ENCODE measurements at places on chromosomes 5 and 9.

DNA sequence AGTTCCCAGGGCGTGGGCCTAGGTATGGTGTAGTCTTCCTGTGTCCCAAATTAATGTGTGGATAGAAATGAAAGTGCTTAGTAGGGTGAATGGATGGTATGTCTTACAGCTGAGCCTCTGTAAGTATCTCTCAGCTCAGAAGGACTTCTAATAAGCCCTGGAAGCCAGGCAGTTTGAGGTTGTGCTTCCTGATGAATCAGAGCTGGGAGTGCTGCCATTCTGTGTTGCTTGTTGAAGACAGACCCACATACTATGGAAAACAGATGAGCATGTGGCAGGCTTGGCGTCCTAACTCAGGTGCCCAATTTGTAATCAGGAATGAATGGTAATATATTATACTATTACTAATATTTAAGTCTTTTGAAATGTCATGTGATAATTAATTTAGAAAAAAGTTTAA, 69.8 kb downstream of the CMYA5 start:
- no peak for DNase-seq

DNA sequence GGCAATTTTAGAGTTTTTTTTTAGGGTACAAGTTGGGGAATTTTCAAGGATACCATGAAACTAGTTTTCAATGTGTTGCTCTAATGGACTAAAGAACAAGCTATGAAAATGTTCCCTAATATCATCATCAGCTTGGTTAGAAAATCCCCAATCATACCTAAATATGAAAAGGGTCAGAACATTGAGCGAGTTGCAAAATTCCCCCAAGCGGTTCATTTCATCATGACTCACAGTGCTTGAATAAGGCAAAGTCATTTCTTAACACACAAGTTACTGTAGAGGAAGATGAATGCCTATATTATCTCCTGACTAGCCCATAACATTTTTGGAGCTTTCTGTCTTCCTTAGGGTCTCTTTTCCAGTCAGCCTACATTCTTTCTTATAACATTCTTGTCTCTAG, 62.7 kb downstream of the ST8SIA4 start:
- no peak for DNase-seq

- DNase-seq = no peak
Observed at GRCh38 chr5:160185626-160186360, 43.5 kb upstream of the FABP6 start.

DNA sequence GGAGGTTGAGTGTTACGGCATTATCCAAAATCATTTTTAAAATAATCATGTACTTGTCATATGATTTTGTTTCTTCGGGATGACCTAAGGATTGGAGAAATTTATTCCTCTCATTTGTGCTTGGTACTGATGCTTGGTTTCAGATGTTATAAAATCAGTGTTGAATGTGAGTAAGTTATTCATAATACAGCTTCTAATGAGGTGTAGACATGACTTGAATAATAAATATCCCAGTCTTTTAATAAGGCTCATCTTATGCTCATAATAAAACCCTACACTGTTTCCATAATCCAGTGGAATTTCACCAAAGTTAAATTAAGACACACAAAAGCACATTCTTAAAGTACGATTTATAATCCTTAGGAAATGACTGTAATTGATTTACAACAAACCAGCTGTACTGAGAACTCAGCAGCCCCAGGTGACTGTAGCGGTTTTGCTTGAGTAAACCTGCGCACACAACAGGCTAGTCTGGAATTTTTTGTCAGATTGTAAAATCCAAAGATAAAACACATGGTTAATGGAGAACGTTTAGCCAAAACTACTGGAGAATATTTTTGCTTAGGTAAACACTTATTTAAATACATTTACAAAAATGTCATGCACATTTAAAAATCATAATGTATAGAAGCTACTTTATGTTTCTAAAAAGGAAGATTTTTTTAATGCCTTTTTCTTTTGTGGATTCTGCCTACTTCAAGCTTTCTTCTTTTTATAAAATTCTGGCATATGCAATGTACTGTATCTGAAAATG, 609.8 kb upstream of the GRAMD2B start:
- DNase-seq = no peak

GRCh38 chr5:168961681-168962080, 339.3 kb downstream of the SLIT3 start:
- DNase-seq = no peak

- peak; percentile 22 for DNase-seq
Observed at GRCh38 chr5:170740551-170741205, 42.8 kb upstream of the GABRP start.

DNA sequence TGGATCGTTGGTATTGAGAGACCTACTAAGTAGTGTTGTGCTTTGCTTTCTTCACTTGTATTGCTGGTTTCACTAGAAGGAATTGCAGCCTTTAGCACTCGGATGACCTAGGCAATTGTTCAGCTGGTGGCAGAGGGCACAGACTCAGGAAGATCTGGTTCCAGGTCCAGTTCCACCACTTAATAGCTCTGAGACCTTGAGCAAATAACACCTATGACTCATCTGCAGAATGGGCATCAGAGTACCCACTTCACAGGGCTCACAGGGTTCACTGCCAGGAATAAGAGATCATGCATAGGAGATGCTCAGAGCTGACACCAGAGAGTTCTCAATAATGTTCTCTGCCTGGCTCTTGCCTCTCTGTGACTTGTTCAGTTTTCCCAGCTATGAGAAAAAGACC, 133.6 kb downstream of the SIL1 start:
- DNase-seq = peak; percentile 29
